Cerebellar cortex (tissue), 1 donor: ENCODE measurements at places on chromosomes 4 and X.

DNA sequence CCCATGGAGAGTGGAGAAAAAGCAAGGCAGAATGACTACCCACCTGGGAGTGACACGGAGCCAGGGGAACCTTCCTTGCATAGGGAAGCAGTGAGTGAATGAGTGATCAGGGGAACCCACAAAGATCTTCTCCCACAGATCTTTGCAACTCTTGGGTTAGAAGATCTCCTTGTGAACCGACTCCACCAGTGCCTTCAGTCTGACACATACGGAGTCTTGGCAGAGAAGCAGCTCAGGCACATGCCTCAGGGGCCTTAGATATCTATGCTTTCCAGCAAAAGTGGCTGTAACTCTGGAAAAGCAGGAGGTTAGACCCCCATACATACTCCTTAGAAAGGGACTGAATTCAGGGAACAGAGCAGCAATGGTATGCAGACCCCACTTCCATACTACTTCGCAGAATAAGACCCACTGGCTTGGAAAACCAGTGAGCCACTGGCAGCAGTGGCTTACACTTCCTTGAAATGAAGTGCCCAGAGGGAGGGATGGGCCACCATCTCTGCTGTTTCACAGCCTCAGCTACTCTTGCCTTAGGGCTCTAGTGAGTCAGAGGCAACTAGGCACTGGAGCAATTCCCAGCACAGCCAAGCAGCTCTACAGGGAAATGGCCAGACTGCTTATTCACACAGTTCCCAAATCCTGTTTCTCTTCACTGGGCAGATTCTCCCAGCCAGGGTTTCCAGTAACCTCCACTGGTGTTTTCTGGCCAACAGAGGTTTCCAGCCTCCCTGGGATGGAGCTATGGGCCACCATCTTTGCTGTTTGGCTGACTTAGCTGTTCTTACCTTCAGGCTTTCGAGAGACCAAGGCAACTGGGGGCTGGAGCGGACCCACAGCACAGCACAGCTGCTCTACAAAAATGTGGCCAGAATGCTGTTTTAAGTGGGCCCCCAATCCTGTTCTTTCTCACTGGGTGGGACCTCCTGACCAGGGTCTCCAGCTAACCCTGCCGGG is 82.8 kb upstream of the TCEAL2 start:
- DNase-seq: no peak

- DNase-seq: no peak
These were observed 43.7 kb upstream of the NPY2R start for GRCh38 chr4:155164718-155165117.

GRCh38 chr4:110640576-110640975 is 17.7 kb upstream of the PITX2 start:
- no peak for DNase-seq

DNA sequence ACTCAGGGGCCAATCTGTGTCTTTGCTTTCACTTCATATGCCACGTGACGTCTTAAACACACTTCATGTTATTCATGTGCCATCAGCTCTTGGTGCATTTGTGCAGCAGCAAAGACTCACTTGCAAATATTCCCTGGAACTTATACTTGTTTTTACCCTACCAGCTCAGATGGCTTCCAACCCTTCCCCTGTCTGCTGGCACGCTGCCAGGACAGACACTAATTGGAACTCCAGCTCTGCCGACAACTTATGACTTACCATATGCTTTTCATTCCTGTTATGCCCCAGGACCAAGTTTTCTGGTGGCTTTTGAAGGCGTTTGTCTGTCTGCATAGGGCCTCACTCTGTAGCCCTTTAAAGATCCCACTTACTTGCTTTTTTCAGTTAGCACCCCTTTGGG is 261.7 kb upstream of the GNPDA2 start:
- no peak for DNase-seq
